ENCODE measurements at places on chromosomes 5 and 9.
A peak's percentile ranks its signal among the peaks of the same experiment; 100 is the strongest.

GRCh38 chr5:154190595-154191304 is at the start of gene GALNT10:
Gene GALNT10, plus strand, starts transcription at chr5:154190733. Its CDS starts 134 bp downstream, at chr5:154190867.
- peak; percentile 57 for DNase-seq

- no peak for DNase-seq
Observed at GRCh38 chr9:124297915-124298645, 40.3 kb downstream of the NEK6 start.

DNA sequence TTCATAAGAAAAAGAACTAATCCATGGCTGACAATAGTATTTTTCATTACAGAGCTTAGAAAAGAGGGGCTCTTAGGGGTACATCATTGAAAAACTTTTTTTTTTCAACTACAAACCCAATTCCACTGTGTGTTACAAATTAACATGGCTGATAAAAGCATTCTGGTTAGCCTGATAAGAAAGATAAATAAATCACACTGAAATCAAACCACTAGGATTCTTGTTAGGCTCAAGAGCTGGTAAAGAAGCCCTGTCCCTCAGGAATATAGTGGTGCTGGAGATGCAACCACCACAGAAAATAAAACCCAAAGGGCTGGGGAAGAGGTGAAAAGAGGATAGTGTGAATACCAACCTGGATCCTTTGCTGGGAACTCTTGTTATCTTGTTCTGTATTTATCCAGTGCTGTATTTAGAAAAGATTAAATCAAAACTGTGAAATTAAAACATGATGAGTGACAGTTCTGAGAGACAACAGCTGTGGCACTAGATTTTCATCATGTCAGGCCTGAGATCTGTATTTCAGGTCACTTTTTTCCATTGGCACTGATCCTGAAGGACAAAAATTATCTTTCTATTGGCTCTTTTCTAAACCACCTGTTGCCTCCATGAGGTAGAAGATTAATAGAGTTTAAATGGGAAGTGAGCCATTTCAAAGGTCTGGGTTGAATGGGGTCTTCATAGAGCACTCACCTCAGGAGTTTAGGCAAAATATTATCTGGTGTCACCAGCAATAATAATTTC is 118.6 kb downstream of the ARRDC3 start:
- DNase-seq, result no peak

- DNase-seq, result peak; percentile 3
Observed at GRCh38 chr9:29437526-29437925, 1864.2 kb upstream of the C9orf72 start.

GRCh38 chr5:40831346-40832210 is 3.4 kb downstream of the RPL37 start:
- no peak for DNase-seq

GRCh38 chr5:56959326-56959725 is 7.4 kb upstream of the MIER3 start:
- no peak for DNase-seq

GRCh38 chr9:117097761-117098160 is 317.1 kb downstream of the ASTN2 start:
- DNase-seq, result no peak
